ENCODE measurements at places on chromosomes 1 and 21.

GRCh38 chr1:159980786-159981185, 26.7 kb upstream of the SLAMF9 start:
- no peak for DNase-seq

DNA sequence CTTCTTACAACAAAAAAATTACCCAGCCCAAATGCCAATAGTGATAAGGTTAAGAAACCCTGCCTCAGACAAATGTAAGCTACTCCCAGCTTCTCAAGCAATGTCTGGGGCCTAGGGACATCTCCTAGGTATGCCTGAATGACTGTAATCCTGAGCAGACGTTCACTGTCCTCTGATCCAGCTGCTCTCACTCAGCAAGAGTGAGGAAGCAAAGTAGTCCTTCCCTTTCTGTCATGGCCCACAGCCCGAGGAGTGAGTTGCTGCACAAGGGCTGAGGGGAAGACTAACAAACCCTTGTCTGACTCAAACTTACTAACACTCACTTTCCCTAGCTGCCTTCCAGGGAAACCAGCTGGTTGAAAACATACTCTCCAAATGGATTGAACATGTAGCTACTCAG, 124.9 kb upstream of the TNFSF4 start:
- no peak for DNase-seq

DNA sequence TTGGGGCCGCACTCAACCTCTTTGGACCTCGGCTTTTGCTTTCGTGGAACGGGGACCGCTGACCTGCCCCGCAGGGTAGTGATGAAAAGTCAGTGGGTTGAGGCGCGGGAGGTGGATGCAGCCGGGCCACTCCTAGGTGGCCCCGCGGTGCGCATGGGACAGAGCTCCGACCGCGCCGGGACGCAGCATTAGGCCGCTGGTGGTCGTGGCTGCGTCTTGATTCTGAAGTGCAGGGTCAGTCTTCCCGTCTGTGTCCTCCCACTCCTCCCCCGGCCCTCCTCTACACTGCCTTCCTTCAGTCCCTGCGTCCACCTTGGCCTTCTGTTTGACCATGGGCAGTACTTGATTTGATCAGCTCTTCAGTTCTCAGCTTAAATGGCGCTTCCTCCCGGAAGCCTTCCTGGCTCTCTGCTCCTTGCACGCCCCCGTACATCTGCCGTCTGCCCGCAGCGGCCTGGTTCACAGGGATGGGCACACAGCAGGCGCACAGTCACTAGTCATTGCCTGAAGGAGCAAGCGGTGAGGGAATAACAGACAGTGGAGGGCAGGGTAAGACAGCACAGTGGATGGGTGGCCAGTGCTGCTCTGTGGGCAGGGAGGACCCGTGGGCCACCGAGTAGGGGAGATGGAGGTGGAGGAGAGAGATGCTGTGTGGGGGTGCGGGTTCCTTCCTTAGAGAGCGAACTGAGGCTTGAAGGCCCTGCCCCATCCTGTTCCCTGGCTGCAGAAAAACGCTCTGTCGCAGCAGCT, 633 bp downstream of the THEMIS2 start:
- no peak for DNase-seq

- peak; percentile 75 for DNase-seq
Measured at GRCh38 chr1:225881081-225881958, 860 bp downstream of the TMEM63A start.

DNA sequence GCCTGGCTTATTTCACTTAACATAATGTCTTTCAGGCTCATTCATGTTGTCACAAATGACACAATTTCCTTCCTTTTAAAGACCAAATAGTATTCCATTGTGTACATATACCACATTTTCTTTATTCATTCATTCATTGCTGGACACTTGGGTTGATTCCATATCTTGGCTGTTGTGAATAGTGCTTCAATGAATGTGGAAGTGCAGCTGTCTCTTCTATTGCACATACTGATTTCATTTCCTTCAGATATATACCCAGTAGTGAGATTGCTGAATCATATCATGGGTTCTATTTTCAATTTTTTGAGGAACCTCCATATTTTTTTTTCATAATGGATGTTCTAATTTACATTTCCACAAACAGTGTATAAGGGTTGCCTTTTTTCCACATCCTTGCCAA, 38.6 kb upstream of the WLS start:
- no peak for DNase-seq

- DNase-seq, result peak; percentile 12
Measured at GRCh38 chr21:27813750-27814149, 846.9 kb upstream of the ADAMTS5 start.

GRCh38 chr1:101240041-101240430, 3.2 kb downstream of the S1PR1 start:
- DNase-seq, result no peak

- DNase-seq, result no peak
Measured at GRCh38 chr1:50700214-50700613, 259.9 kb downstream of the FAF1 start.

- peak; percentile 3 for DNase-seq
Measured at GRCh38 chr21:38913893-38914527, 108.3 kb downstream of the ETS2 start.

DNA sequence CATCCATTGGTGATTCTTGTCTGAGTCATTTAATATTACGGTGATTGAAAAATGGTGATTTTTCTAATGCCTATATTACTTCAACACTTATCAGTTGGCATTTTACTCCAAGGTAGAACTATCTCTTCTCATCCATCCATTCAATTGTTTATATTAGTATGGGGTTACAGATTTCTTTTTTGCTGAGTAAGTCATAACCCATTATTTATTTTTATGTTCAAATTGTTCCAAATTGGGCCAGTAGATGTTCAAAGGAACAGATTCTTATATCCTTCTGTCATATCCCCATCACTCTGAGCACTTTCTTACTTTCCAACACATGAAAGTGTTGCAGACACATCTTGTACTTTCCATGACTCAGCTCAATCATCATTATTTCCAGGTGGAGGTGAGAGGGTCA, 466.8 kb upstream of the CAMK1G start:
- DNase-seq, result no peak

GRCh38 chr1:91124989-91125417, 103.2 kb upstream of the ZNF644 start:
- DNase-seq, result no peak

GRCh38 chr1:237864338-237865244, 26.1 kb downstream of the ZP4 start:
- DNase-seq, result peak; percentile 53

GRCh38 chr1:152855661-152856060, 4.1 kb upstream of the LCE7A start:
- no peak for DNase-seq

DNA sequence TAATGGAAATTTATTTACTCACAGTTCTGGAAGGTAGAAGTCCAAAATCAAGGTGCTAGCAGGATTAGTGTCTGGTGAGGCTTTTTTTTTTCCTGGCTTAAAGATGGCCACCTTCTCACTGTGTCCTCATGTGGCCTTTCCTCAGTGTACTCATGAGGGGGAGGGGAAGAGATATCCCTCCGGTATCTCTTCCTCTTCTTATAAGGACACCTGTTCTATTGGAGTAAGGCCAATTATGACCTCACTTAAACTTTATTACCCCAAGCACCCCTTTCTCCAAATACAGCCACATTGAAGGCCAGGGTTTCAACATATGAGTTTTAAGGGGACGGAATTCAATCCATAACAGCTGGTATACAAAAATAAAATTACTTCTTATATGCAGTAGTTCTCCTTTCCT, 203.7 kb upstream of the C1orf87 start:
- DNase-seq, result no peak

- no peak for DNase-seq
Measured at GRCh38 chr1:185974367-185975170, 240.4 kb downstream of the HMCN1 start.

GRCh38 chr1:42680921-42681683, 1.1 kb upstream of the YBX1 start:
- DNase-seq, result no peak

- DNase-seq, result no peak
Measured at GRCh38 chr1:205374210-205375078, 17.7 kb upstream of the KLHDC8A start.
